Adipocyte (in vitro differentiated cells): ENCODE measurements at places on chromosomes 7 and 10.

DNA sequence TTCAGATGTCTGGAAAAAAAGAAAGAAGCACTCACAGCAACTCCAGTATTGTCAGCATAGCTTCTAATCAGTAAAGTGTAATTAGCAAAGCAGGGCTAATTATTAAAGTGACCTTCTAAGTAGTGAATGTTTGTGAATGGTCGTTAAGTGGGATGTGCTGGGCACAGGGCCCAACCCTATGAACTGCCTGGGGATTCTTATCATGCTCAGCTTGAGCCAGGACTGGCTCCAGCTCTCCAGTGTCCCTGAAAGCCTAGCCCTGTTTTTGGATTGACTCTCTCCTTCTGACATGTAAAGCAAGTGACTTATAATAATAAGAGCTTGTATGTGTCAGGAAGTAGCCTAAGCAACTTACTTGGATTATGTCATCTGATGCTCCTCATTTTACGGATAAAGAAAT, 9.5 kb upstream of the TBX20 start:
- no peak for DNase-seq

DNA sequence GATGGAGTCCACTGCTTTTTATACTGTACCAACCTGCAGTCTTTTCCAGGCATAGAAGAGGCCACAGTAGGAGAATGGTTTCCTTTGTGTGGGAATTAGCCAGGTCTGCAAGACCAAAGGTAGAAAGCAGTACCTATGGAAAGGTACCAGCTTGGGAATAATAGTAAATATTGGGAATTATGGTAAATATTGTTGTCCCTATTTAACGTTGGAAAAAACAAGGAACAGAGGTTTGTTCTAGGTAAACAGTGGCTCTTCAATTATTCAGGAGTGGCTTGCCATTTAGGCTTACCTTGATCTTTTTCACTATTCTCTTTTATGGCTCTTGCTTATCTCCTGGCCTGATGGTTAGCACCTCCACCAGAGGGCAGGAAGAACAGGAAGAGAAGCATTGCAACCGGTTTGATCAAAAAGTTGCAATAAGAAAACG, 43.9 kb upstream of the GSAP start:
- no peak for DNase-seq

DNA sequence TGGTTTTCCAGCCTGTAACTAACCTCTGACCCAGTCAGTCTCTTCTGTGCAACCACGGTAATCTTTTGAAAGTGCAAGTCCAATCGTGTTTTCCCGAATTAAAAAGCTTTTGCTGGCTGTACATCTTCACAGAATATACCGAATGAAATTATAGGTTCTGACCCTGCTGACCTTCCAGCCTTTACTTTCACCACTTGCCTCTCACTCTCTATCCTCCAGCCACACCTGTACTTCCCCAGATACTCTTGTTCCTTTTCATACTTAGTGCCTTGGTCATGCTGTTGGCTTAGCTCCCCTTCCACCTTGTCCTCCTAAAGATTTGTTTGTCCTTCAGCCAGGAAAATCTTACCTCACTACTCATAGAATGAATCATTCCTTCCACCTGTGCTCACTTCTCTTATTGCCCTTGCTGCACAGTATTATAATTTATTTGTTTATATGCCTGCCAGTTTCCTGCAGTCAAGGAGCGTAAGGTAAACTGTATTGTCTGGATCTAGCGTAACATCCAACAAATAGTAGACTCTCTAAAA, 2.3 kb upstream of the PNPLA8 start:
- DNase-seq: no peak

DNA sequence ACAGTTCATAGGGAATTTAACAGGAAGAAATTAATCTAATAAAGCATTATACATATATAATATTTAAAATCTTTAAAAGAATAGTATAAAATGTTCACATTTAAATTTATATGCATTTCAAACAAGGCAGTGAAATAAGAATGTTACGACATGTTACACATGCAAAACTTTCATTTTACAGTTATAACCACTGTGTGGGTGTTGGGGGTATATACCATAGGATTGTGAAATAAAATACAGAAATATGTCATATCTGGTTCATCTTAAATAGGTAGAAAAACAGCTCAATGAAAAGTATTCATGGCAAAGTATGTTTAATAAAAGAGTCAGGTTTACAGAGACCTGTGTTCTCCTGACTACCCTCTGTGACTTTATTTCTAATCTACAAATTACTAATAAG, 45.6 kb downstream of the CHCHD3 start:
- no peak for DNase-seq
